ENCODE measurements at places on chromosomes 13 and 19.

DNA sequence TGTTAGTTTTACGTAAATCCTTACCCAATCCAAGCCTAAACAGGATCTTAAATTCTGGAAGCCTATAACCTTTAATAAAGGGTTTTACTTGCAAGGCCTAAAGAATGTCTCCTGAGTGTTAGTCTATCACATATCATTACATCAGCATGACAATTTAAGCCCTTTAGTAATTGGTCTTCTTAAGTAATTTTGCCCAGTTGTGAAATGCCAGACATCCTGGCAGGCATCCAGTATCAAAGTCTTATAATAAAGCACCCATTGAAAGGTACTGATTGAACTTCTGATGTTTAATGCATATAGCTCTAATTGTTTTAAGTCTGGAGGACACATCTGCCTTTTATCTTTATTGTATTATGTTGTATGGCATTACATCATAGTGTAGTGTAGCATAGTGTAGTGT lies 1078.9 kb downstream of the SLITRK1 start:
- no peak for DNase-seq

DNA sequence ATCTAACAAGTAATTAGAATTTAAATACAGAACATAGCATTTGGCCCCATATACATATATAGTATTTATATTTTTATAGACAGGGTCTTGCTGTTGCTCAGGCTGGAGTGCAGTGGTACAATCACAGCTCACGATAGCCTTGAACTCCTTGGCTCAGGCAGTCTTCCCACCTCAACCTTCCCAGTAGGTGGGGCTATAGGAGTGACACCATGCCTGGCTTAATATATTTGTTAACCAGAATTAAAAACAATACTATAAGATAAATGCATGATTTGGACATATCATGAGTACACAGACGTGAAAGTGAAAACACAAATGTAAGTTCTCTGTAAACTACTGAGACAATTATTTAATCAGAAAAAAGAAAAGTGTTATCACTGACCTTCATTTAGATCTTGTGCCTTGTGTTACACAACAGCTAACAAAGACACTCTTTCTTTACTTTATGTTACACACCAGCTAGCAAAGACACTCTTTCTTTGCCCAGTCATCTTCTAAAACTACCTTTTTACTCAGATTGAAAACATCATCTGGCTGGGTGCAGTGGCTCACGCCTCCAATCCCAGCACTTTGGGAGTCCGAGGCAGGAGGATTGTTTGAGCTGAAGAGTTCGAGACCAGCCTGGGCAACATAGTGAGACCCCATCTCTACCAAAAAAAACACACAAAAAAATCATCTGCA lies 22.6 kb downstream of the CARS2 start:
- no peak for DNase-seq

- DNase-seq, result no peak
Measured at GRCh38 chr13:94784066-94784465, 71.7 kb upstream of the SOX21 start.

- DNase-seq, result no peak
Measured at GRCh38 chr19:30060531-30061222, 118.6 kb downstream of the URI1 start.

- DNase-seq, result no peak
Measured at GRCh38 chr13:84393981-84394625, 511.8 kb upstream of the SLITRK1 start.

DNA sequence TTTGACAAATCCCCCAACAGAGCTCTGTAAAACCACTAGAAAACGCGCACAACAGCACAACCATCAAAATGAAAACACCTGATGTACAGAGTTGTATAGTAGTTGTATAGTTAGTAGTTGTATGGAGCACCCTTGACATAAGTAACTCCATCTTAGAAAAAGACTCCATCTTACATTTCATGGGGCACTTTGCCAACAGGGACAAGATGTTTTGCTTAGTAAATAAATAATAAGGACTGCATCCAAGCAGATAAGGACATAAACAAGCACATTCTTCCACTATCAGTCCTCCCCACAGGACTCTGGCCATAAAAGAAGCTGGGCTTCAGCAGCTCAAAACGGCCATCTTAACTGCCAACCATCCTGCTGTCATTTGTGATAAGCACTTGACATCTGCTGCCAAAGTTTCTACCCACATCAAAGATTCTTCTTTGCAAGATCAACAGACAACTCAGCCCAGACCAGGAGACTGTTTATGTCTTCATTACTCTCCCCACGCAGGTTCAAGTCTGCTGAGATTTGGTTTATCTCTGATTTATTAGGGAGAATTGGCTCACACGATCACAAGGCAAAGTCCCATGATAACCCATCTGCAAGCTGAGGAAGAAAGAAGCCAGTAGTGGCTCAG lies 20.7 kb upstream of the ZNF331 start:
- DNase-seq, result no peak

GRCh38 chr19:13066933-13067807 lies 35.5 kb downstream of the LYL1 start:
- no peak for DNase-seq

DNA sequence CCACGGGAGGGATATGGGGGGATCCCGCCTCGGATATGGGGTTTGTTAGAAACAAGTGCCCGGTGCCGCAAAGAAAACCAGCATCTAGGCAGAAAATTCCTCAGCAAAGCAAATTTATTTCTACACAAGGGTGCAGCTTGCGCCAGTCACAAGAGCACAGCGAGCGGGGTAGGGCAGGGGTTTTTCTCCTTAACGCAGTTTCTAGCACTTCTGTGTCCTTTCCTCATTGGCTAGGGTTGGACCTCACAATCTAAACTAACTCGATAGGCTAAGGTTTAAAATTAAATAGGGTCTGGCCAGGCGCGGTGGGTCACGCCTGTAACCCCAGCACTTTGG lies 595 bp downstream of the ZNF440 start:
- DNase-seq, result peak; percentile 2

GRCh38 chr19:18865106-18865972 lies 30.6 kb downstream of the CERS1 start:
- DNase-seq, result no peak

DNA sequence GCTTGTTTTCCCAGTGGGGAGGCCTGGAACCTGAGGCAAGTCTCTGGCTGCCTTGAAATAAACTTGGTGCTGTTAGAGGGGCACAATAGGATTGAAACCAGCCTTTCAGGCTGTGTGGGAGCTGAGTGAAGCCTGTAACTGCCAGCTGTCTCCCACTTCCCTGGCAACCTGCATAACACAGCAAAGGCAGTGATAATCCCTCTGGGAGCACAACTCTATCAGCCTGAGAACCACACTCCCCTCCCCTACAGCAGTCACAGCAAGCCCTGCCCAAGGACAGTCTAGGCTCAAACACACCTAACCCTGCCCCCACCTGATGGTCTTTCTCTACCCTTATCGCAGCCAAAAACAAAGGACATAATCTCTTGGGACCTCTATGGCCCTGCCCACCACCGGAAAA lies 683.8 kb upstream of the ATXN8OS start:
- no peak for DNase-seq

- DNase-seq, result no peak
Measured at GRCh38 chr13:51885651-51886050, 23.9 kb downstream of the CCDC70 start.

DNA sequence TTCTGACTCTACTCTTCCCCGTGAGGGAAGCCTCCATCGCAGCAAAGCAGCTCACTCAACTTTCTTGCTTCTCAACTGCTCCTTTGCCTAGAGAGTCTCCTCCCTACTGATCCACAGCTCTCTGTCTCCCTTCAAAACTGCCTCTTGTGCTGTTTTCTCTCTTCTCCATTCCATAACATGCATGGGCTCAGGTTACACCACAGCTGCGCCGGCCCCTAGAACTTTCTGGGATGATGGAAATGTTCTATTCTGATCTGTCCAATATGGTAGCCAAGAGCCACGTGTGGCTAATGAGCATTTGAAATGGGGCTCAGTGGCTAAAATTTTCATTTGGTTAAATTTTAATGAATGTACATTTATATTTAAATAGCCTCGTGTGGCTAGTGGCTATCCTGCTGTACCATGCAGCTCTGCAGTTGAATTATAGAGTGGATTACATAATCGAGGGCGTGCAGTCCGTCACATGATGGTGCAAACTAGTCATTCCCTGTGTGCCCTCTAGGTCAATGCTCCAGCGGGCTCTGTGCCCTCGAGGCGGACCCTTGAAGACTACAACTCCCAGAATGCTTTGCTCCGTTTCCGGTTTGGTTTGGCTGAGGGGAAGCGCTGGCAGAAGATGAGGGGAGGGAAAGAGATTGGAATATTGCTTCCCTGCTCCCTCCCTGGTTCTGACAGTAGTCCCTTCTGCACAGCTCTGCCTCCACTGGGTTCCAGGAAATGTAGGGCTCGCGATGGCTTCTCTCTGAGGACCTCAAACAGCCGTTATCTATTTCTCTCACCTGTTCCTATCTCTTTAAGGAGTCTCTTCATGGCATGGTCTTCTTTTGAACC lies 109.8 kb downstream of the CACNA1A start:
- DNase-seq, result no peak

DNA sequence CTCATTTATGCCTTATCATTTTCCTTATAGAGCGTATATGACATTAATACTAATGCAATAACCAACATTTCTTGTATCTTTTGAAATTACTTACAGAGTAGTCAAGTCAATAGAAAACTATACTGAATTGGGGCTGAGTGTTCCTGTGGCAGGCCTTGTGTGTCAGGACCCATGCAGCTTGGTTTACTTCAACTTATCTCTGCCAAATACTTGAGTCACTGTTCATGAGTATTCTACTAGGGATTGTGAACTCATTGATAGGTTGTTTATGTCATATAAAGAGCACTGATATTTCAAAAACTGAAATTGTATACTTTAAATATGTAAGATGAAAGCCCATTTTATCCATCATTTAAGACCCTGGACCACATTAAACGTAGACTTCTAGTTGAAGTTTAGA lies 688.6 kb upstream of the SLITRK1 start:
- DNase-seq, result no peak

GRCh38 chr19:5369962-5370367 lies 29.4 kb upstream of the PTPRS start:
- DNase-seq, result peak; percentile 50

- no peak for DNase-seq
Measured at GRCh38 chr19:39557811-39558623, 18.1 kb upstream of the EID2 start.

DNA sequence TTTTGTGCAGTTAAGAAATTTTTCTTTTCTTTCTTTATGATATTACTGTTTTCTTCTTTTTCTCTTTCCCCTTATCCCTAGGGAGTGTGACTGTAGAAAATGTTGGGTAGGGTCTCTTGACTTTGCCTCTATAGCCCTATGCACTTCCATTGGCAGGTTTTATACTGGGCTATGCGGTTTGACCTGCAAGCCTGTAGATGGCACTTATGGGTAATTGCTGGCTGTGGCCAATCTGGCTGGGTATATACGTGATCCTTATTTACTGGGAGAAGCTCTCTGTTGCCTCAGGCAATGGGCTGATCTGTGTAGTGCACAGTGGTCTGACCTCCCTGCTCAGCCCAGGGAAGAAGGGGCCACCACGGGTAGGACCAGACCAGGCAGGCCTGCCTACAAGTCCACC lies 78.8 kb downstream of the RAP2A start:
- DNase-seq, result no peak

DNA sequence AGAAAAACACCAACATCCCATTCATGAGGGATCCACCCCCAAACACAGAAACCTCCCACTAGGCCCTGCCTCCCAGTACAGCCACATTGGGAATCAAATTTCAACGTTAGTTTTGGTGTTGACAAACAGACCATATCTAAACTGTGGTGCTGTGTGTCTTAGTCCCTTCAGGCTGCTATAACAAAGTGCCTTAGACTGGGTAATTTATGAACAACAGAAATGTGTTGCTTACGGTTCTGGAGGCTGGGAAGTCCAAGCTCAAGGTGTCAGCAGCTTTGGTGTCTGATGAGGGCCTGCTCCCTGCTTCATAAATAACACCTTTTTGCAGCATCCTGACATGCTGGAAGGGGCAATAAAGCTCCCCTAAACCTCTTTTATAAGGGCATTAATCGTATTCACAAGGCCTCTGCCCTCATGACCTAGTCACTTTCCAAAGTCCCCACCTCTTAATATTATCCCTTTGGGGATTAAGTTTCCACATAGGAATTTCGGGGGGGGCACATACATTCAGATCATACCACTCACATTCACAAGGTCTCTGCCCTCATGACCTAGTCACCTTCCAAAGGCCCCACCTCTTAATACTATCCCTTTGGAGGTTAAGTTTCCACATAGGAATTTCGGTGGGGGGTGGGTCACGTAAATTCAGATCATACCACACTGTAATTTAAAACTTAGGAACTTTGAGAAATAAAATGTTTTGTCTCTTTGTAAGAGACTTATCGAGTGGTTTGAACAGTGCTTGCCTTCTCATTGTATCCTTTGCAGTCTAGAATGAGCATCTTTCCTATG lies 27.5 kb downstream of the ZNF507 start:
- DNase-seq, result no peak

GRCh38 chr19:14475251-14476073 lies at the start of gene PTGER1:
PTGER1 (minus strand) TSS chr19:14475354; CDS start chr19:14474320, 1,034 bp downstream.
- DNase-seq, result no peak

DNA sequence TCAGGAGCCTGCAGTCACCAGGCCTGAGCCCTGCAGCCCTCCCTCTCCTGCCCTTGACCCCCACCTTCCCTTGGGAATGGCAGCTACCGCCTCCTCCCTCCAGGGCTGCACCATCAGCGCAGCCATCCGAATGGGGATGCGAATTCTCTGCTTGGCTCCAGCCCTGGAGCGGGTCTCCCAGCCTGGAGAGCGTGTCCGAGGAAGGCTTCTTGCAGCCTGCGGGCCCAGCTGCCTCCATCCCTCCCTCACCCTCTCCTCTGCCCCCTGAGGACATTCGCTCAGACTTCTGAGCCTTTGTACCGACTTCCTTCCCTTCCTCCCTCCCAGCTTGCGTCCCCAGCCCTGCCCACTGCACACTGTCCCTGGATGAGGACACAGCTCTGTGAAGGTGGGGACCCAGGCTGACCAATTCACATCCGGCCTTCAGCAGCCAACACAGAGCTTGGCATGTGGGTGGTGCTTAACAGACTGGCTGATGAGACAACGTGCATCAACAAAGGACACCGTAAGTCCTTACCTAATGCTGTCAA lies 6.0 kb upstream of the NKPD1 start:
- DNase-seq, result no peak

DNA sequence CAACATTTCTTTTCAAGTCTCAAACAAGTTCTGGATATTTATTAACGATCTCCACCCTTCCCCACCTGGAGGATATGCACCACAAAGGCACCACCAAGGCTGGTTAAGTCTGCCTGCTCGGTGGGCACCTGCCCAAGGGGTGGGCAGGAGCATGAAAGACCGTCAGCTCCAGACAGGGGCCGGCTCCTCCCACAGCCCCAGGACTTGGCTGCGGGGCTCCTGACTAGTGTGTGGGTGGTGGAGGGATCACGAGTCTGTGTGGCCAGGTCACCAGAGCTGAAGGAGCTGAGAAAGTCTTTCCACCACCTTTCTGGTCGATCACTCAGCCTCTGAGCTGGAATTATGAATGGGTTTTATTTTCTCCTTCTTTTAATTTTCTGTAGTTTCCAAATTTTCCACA lies 7.8 kb downstream of the SLC7A1 start:
- DNase-seq, result no peak

- no peak for DNase-seq
Measured at GRCh38 chr13:113996912-113997745, 23.3 kb upstream of the C13orf46 start.

DNA sequence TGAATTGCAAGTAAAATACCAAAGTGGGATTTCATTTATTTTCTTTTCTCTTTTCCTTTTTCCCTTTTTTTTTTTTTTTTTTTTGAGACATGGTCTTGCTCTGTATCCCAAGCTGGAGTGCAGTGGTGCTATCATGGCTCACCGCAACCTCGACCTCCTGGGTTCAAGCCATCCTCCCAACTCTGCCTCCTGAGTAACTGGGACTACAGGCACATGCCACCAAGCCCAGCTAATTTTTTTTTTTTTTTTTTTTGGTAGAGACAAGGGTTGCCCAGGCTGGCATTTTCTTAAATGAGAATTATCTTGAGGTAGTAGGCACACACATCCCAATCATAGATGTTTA lies 68.5 kb upstream of the GPR183 start:
- DNase-seq, result no peak
